Amygdala (tissue), 56 donors: ENCODE measurements at places on chromosomes 11 and 22.
A peak's percentile ranks its signal among the peaks of the same experiment; 100 is the strongest.

DNA sequence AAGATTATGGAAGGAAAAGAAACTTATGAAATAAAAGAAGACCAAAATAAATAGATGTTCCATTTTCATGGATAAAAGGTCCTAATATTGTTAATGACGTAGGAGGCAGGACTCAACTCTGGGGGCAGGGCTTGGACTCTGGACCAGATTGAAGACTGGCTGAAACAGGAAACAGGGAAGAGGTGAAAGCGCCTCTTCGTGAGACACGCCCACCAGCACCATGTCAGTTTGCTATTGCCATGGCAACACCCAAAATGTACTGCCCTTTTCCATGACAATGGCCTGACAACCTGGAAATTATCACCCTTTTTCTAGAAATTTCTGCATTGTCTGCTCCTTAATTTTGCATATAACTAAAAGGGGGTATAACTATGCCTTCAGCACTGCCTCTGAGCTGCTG, 1522.2 kb downstream of the TBC1D22A start:
- DNase-seq: no peak

GRCh38 chr11:73227571-73228211, 9.6 kb downstream of the P2RY2 start:
- no peak for DNase-seq

DNA sequence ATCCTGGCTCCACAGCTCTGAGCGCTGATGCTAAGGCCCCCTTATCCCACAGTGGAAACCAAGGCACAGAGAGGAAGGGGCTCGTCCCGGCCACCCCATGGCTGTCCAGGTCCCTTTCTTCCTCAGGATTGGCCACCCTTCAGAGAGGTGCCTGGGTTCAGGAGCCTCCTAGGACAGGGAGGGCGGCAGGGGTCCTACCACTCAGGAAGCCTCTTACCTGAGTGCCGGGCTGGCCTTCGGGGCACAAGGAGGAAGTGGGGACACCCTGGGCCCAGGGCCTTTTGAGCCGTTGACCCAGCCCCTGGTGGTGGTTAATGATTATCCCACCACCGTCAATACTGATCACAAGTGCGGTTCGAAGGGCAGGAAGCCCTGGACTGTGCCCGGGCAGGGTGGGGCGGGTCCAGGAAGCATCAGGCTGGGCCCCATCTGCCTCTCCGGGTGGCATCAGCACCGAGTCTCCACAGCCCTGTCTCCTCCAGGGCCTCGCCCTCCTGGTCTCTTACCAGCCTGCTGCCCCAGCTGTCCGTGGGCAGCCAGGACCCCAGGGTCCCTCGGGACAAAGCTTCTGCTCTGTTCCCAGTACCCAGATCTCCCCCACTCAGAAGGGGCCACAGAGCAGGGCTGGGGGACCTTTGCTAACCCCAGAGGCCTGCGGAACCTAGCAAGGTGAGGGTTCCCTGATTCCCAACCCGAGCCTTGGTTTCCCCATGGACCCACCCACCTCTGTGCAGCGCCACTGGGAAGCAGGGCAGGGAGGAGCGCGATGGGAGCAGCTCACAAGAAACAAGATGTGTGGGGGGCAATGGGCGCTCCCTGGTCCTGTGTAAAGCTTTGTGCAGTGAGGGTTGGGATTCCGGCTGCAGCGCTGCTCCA, 15.0 kb upstream of the EHD1 start:
- no peak for DNase-seq

DNA sequence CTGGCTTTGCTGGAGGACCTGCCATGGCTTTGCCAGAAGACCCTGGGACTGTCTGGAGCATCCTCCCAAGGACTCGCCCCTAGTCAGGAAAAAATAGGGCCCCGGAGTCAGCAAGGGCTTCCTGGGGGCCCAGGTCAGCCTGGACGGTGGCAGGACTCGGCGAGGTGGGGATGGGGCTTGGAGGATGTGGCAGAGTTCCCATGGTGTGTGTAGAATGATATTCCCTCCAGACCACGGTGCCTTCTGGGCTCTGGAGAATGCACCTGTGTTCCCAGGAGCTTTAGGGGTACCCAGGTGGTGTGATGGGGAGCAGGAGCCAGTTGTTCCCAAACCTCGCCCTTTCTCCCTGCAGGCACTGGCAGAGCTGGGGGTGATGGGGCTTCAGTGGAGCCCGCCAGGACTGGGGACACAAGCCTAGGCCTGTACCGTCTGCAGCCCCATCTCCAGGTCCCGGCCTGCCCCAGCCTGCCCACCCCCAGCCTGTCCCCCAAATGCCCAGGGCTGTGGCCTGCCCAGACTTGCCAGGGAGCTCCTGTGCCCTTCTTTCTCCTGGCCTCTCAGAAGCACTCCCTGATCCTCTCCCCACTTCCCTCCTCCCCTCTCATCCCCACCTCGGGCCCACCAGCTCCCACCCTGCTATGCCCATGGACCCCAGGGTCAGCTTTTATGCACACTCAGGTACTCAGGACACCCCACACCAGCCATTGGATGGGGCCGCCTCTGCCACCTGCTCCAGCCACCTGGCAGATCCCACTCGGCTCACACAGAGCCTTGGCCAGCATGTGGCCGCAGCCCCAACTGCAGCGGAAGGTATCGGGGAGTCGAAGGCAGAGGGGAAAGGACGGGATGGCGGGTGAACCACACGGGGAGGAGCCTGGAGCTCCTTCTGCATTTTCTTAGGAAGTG, 82.1 kb downstream of the CDKN1C start:
- no peak for DNase-seq

- peak; percentile 61 for DNase-seq
These were observed 52.3 kb downstream of the SLC22A12 start for GRCh38 chr11:64643256-64643881.

GRCh38 chr11:124798991-124799347, 1.2 kb downstream of the MSANTD2 start:
- no peak for DNase-seq

DNA sequence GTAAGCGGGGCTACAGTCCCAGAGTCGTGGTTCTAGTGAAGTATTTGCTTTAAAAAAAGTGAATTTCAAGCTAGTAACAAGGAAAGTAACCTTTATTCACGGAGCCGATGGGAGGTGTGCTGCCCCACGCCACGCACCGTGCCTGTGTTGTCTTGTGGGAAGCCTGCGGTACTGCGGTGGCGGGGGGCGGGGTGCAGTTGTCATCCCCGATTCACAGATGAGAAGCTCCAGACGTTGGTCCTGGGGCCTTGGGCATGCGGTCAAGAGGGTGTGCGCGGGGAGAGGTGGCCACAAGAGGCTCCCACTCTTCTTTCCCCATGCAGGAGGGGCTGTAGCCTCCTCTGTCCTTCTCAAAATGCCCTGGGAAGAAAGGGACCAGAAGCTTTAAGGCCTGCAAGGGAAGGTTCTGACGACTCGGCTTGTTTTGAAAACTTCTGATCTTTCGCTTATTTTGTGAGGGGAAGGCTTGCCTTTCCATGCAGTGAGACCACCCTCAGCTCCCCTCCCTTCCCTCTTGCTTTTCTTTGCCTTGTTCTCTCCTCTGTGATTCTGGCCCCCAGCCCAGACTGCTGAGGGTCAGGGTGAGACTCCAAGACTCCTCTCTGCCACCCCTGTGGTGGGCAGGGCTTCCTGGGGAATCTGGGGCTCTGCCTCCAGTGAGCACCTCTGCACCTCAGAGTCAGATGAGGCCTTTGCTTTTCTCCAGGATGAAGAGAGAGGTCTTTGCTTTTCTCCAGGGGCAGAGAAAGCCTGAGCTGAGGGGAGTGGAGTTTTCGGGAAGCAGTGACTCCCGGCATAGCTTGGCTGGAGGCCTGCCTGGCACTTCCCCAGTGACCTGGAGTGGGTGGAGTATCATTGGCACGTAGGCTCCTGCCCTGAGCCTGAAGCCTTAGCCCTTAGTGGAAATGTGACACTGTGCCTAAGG, 6.2 kb downstream of the GLB1L3 start:
- no peak for DNase-seq

- DNase-seq: no peak
These were observed 63.4 kb downstream of the ST3GAL4 start for GRCh38 chr11:126418887-126419286.

DNA sequence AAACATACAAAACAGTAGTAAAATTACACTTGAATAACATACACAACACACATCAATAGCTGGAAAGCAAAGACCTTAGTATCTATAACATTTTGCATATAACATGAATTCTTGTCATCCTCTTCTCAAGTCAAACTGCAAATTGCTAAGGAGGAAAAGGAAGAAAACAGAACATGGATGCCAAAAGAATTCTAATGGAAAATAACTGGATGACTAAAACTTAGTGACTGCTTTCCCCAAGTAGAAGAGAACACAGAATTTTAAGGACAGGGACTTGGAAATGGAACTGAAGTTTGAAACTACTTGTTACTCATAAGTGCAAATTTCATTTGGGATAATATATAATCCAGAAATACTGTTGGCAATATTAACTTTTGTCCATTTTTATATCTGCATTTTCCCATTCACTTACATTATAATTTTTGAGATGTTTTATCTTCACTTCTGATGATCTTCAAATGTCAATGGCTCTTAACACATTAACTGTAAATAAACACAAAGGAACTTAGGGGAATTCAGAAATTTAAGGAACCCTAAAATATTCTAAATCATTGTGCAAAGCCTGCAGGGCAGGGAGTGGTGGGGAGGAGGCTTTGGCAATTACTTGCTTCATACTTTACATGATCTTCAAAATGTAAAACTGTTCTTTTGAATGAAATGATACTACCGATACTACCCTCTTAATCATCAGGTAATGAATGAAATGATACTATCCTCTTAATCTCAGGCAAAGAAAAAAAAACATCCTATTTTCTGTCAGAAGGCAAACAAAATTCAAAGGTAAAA, 9.9 kb downstream of the MTMR2 start:
- DNase-seq: no peak
